ENCODE measurements at places on chromosomes 5 and 9.

DNA sequence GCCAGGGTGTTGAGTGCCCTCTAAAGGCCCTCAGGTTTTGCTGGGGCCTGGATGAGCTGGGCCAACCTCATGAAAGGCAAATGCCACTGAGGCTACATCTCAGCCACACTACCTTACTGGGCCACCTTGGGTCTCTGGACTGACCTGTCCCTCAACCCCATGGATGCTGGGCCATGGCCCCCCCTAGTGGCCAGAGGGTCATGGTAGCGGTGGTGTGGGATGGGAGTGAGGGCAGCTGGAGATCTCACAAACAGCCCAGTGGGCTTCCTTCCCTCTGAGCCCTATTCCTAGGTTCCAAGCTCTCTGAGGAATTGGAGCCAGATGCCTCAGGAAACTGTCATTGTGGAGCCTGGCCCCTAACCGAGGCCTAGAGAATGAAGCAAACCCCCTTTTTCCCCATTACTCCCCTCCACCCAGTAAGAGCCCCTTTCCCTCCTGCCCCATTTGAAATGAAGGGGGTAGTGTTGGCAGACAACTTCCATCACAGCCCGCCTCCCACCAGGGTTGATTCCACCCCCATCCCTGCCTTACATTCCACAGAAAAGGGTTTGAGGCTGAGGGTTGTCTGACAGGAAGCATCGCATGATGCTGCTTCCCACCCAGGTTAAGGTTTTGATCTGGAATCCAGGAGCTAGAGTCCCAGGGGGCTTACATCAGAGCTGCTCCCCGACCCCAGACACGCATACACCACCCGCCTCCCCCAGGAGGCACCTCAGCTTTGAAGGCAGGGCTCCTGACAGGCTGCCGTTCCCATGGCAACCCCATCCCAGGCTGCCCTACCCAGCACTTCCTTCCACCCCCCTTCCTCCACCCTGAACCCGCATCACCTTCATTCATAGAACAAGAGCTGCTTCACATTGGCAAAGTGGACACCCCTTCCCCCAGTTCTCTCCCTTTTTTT, 63.9 kb downstream of the PCDH1 start:
- peak; percentile 12 for DNase-seq

- DNase-seq = no peak
Measured at GRCh38 chr9:77906991-77907390, 124.6 kb downstream of the GNAQ start.

GRCh38 chr9:36207016-36207415, 16.3 kb downstream of the CLTA start:
- no peak for DNase-seq

- no peak for DNase-seq
Measured at GRCh38 chr9:37201581-37201980, 81.2 kb downstream of the ZCCHC7 start.

GRCh38 chr9:126151031-126151685, 175.5 kb upstream of the MVB12B start:
- no peak for DNase-seq

GRCh38 chr5:176682016-176682531, 34.8 kb downstream of the TSPAN17 start:
- DNase-seq = no peak

- DNase-seq = no peak
Measured at GRCh38 chr5:131977212-131977604, 31.7 kb upstream of the MEIKIN start.

- DNase-seq = peak; percentile 69
Measured at GRCh38 chr5:180803181-180804128, 849 bp upstream of the MGAT1 start.

GRCh38 chr9:6024035-6024554, 8.7 kb upstream of the RANBP6 start:
- no peak for DNase-seq

Data from stimulated activated CD8-positive, alpha-beta memory T cell treated with anti-CD3 and anti-CD28 coated beads, Interleukin-7, amount 100 ng/mL, for 1 hour (primary cell).